ENCODE measurements at places on chromosomes 4 and X. TPM values are rescaled to one million over a fixed set of nuclear protein-coding genes. Genes with fewer than 3 reads are reported as not detected.

Gene ZNF157
- 0.07 TPM for total RNA-seq

Gene RAB9B
- total RNA-seq, result not detected

Gene USP51
- total RNA-seq, result 0.72 TPM

Gene P2RY4
- not detected for total RNA-seq

Gene UGT2B7
- total RNA-seq, result 0.19 TPM

Gene SOX3
- not detected for total RNA-seq

Gene SPATA18
- 4.2 TPM for total RNA-seq

Gene BTC
- 1.3 TPM for total RNA-seq

Gene TCEAL6
- not detected for total RNA-seq

Gene ETDA
- not detected for total RNA-seq

Gene EVC2
- total RNA-seq, result 2.5 TPM

Gene FAM9A
- not detected for total RNA-seq

Gene SLC7A11
- 26.2 TPM for total RNA-seq

Gene F11
- not detected for total RNA-seq
